Activated T-helper 2 cell treated with anti-CD3 and anti-CD28 coated beads, Interferon-gamma antibody, Interleukin-2, Interleukin-4, amounts not matched to agents 10 μg/mL and 5 μg/mL and 100 μg/mL, durations not matched to agents 14 hours and 24 hours and 36 hours (primary cell): ENCODE measurements at places on chromosomes 16 and 17.

- H3K4me3 ChIP-seq, result no peak overlapping the region
- H3K27me3 ChIP-seq, result no peaks in the 10 kb centered on the region
- peaks cover 54% of the 10 kb centered on the region for H3K36me3 ChIP-seq
These were observed 16.9 kb downstream of the EMC8 start for GRCh38 chr16:85782451-85782850.

- peaks cover 4% of the 10 kb centered on the region for H3K36me3 ChIP-seq
- DNase-seq, result no peak
- H3K4me1 ChIP-seq, result peaks cover 10% of the 10 kb centered on the region
- no peak overlapping the region for H3K4me3 ChIP-seq
- no peak overlapping the region for H3K27ac ChIP-seq
These were observed 6.9 kb upstream of the DBNDD1 start for GRCh38 chr16:90026135-90026534.

GRCh38 chr16:5607169-5607568 lies 509.6 kb upstream of the EEF2KMT start:
- no peaks in the 10 kb centered on the region for H3K4me1 ChIP-seq
- no peak for DNase-seq
- H3K27ac ChIP-seq, result no peak overlapping the region
- H3K4me3 ChIP-seq, result no peak overlapping the region
- no peaks in the 10 kb centered on the region for H3K36me3 ChIP-seq

DNA sequence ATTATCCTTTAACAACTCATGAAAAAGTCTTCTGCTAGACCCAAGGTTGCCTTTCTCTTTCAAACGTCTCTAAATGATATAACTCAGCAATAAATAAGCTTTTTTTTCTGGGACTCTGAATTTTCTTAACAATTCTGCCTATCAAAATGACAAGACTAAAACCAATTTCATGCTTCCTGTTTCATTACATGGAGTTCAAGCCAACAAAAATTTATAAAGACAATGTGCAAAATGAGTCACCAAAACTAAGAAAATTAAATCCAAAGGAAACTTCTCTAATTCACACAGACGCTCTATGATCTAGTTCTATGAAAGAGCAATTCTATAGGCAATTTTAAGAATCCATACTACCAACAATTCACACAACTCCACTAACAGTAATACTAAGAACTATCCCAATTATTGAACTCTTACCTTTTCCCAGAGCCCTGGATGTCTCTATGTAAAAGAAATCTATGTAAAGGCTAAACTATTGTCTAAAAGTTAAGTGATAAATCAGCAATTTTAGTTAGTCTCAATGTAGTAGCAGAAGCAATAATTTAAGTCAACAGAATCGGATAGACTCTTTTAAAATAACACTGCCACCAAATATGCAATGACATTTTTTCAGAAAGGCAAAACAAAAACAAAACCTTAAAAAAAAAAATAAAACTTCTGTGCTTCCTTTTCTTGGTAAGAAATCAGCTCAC lies 44.2 kb downstream of the ZZEF1 start:
- H3K4me3 ChIP-seq, result no peak overlapping the region
- no peak for DNase-seq
- peaks cover 62% of the 10 kb centered on the region for H3K36me3 ChIP-seq
- H3K27ac ChIP-seq, result peak overlapping the region; percentile 67

DNA sequence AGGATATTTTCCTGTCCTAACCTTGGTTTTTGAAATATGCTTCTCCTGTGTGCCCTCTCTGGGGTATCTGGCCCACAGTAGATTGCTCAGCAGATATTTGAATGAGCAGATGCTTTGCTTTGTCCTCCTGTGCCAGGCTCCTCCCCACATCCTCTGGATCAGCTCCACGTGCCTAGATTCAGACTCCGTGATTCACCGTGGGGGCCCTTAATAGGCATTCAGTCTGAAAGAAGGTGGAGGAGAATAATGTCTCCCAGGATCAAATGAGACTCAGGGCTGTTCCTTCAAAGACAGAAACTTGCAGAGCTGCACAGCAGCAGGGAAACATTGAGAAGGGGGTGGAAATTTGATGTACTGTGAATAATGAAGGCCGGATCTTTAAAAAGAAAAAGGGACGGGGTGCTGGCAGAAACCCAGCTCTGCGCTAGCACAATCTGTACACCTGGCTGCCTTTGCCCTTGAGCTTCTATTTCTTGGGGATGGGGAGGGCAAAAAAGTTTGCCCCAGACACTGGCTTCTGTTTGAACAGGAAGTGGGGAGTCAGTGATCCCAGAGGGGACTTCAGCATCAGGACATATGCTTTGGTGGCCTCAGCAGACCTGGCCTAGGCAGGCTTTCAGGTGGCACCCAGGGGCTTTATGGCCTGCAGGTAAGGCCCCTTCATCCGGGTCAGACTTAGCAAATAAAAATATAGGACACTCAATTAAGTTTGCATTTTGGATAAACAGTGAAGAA lies 15.9 kb upstream of the SLC12A3 start:
- H3K27ac ChIP-seq, result no peak overlapping the region
- H3K4me3 ChIP-seq, result no peak overlapping the region
- H3K27me3 ChIP-seq, result no peaks in the 10 kb centered on the region
- no peak for DNase-seq

- peaks cover 31% of the 10 kb centered on the region for H3K4me1 ChIP-seq
- H3K4me3 ChIP-seq, result no peak overlapping the region
- H3K27ac ChIP-seq, result peak overlapping the region; percentile 43
- peaks cover 12% of the 10 kb centered on the region for H3K36me3 ChIP-seq
- DNase-seq, result no peak
These were observed 146.3 kb downstream of the CMIP start for GRCh38 chr16:81590714-81591544.

- no peak for DNase-seq
- H3K4me1 ChIP-seq, result peaks cover 7% of the 10 kb centered on the region
- no peaks in the 10 kb centered on the region for H3K36me3 ChIP-seq
- no peak overlapping the region for H3K4me3 ChIP-seq
These were observed 46.6 kb downstream of the PECAM1 start for GRCh38 chr17:64343833-64344637.

DNA sequence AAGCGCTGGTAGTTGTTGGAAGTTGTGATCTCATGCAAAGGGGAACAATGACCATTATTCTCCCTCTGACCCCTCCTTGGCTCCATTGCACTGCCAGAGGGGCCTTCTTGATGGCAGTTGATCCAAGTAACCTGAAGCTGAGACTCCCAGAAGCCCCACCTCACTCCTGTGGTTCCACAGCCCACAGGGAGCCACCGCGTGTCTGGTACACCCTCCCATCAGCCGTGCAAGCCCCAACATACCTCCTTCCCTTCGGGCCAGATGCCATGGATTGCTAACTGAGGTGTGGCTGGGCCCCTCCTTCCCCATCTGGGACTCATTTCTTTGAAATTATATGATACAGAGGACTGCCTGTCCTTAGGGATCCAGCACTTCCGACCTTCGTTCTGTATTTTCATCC lies 17.8 kb downstream of the SAP30BP start:
- no peak overlapping the region for H3K4me3 ChIP-seq
- H3K4me1 ChIP-seq, result peaks cover 41% of the 10 kb centered on the region
- H3K27ac ChIP-seq, result no peak overlapping the region
- H3K36me3 ChIP-seq, result peaks cover 46% of the 10 kb centered on the region
- no peak for DNase-seq
